ENCODE measurements at places on chromosomes 6 and 20. TPM values are rescaled to one million over a fixed set of nuclear protein-coding genes. Genes with fewer than 3 reads are reported as not detected.
A peak's percentile ranks its signal among the peaks of the same experiment; 100 is the strongest.

The NOX3 gene
- total RNA-seq: not detected

The BTN1A1 gene
- total RNA-seq: not detected

The OR2J3 gene
- total RNA-seq: not detected

The ZDHHC14 gene
- 4.6 TPM for total RNA-seq

The ARG1 gene
- total RNA-seq: not detected

The L3MBTL1 gene
- total RNA-seq: 6.2 TPM

The COL11A2 gene
- total RNA-seq: 0.26 TPM

The MACROD2 gene
- 1.0 TPM for total RNA-seq

The HLA-DQB1 gene
- not detected for total RNA-seq

- peak; percentile 17 for DNase-seq
Observed at GRCh38 chr6:109718991-109719390, 27.9 kb downstream of the FIG4 start.

DNA sequence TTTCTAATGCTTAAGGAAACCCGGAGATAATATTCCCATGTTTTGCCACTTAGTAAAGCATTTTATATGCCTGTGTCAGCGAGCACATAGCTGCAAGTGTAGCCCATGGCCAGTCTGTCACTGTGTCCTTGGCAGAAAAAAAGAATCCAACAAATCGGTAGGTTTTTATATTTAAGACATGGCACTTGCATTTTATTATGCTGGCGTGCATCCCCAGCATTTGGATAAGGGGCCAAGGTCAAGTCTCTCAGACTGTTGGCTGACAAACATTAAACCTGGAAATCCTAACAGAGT, 1.2 kb upstream of the ZNF184 start:
- DNase-seq: no peak

DNA sequence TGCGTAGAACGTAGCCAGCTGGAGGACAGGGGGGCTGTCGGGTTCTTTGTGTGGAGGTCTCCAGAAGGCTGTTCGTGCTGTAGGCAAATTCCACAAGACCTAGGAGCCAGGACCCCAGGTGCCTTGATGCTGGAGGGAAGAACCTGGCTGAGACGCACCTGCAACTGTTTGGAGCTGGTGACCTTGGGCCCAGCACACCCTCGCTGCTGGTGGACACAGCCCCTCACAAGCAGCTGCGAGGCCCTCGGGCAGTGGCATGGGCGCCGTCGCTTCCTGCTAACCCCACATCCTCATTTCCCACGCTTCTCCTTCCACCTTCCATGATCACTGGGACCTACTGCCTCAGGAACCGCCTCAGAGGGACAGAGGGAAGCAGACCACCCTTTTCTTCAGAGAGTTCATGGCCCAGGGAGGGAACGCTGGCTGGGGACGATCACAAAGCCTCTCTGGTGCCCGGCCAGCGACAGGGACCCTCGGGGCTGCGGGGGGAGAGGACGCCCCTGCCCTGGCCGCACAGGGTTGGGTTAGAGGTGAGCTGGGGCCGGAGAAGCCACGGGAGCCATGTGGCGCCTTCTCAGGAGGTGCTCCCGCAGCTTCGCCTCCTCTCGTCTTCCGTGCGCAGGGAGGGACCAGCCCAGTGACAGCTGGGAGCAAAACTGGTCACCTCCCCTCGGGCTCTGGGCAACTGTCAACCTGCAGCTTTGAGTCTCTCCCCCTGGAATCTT, 18.4 kb downstream of the DLL1 start:
- DNase-seq: no peak

DNA sequence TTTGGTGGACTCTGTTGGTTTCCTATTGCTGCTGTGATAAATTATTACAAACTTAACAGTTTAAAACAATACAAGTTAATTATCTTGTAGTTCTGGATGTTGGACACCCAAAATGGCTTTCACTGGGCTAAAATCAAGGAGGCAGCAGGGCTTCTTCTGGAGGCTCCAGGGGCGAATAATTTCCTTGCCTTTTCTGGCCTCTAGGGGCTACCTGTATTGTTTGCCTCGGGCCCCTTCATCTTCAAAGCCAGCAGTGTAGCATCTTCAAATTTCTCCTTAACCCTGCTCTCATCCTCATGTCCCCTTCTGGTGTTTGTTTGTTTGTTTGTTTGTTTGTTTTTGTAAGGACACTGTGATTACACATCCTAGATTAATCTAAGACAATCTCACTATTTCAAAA, 60.5 kb upstream of the ANKEF1 start:
- no peak for DNase-seq

DNA sequence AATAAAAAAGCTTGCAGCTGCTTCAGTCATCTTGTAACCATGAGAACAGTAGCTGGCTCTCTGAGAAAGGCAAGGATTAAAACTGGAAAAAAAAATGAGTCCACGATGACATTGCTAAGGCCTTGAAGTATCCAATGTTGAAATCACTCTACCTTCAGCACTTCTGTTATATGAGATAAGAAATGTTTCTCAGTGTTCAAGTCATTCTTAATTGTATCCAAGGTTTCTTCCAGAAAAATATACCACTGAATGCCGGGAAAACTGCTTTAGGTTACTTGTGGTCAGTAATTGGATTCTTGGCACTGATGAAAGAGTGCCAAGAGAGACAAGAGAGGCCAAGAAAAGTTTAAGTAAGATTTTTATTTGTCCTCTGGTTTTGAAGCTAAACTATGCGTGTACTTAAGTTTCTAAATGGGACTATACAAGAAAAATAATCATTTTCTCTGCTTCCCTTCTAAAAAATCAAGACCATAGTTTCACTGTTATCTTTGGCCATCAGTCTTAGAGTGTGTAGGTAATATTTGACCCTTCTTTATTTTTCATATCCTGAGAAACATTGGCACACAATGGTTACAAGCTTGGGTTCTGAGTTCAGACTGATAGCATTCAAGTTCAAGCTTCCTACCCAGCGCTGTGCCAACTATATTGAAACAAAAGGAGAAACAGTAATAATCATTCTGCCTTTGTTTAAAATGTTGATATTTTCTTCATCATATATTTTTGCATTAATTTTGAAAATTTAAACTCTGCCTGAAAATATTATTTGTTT, 84.6 kb downstream of the TRDN start:
- no peak for DNase-seq

DNA sequence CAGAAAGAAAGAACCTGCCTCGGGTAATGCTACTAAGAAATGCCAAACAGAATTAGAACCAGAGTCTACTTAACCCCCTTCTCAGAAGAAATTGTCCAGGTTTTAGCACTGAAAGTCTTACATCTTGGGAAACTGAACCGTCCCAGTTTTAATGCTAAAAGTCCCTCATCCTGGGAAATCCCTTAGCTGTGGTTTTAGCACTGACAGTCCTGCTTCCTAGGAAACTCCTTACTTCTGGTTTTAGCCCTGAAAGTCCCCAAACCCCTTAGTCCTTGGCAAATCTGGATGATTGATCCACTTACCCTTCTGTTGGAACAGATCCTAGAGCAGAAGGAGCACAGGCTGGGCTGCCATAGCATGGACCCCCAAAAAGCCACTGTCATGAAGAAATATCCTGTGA, 4.8 kb upstream of the TMEM14A start:
- no peak for DNase-seq

DNA sequence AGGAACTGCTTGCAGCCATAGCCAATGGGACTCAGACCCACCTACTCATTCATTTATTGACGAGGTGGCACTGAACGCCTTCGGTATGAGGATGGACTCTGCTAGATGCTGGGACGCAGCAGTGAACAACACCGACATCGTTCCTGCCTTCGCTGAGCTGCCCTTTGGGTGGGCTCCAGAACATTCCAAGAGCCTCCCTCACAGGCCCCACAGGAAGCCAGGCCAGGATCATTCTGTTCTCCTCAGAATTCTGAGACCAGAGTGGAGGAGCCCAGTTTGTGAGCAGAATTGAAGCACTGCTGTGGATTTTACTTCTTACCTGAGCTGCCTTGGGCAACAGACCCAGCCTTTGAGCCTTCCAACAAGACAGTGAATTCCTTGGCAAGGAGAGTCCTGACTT, 82.1 kb downstream of the KCNB1 start:
- peak; percentile 37 for DNase-seq

Measured in fibroblast of lung (primary cell).